ENCODE measurements at places on chromosomes 2 and 18.
A peak's percentile ranks its signal among the peaks of the same experiment; 100 is the strongest.

GRCh38 chr2:154264024-154264423 is 392.3 kb downstream of the GALNT13 start:
- no peak for DNase-seq

DNA sequence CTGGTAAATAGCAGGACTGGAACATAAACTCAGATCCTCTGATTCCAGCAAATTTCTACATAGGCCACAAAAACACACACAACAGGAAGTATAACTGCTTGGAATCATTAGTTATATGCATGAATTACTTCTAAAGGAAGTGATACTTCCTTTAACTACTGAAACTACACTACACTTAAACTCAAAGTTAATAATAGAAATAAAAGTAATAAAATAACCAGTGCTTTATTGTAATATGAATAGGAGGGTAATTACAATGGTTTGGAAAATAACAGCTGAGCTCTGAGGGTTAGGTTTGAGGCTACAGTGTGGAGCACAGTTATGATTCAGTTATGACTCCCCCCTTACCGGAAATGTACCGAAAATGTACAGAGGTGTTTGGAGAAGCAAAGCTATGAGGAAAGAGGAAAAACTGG is 18.5 kb upstream of the POLI start:
- no peak for DNase-seq

DNA sequence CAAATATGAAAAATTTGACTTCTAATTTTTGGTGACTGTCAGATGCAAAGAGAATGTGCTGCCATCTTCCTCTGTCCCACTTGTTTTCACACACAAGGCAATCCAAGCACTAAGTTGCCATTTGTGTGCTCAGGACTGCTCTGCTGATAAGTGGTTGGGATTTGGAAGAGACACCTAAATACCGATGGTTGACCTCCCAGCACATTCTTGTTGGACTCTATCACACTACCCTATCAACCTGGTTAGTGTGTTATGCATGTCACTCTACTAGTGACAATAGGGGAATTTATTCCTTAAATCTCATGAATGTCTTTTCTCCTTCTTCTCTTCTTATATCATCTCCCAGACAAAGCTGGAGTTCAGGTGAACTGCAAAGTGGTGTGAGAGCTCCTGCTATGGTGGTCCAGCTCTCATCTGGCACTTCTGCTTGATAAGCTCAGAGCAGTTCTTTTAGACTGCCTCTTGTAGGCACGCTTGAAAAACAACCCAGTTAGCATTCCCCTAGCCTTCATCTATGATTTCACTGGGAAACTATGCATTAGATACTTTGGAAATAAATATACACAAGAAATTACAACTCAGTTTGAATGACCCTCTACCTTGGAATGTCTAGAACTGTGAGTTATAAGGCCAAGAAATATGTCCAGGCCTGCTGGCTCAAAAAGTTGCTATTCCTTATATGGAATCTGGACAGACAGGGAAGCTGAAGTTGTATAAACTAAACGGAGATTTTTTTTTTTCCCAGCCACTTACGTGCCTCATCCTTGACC is 404.8 kb downstream of the MEIS1 start:
- DNase-seq, result no peak

DNA sequence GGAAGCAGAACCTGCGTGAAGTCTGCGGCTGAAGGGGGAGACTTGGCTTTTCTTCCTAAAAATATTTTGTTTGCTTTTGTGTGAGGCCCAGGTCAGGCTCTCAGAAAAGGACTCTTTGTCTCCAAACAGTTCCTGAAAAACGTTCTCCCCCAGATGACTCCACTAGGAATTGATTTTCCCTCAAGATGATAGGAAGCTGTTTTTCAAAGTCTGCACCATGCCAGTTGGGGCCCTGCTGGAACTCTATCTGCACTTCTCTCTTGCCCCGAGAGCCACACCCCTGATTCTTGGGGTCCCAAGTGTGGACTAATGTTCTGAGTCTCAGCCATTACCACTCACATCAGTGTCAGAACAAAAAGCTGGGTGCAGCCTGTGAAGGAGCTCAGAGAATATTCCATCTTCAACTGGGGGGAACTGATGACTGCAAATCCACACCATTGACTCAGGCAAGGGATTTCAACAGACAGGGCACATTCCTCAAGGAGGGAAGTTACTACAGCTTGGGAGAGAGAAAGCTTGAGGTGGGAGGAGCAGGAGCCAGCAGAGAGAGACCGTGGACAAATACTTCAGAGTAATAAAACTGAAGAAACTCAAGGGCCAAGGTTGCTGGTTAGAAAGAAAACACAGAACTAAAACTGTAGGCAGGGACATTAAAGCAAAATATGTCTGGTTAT is 768.3 kb downstream of the RNF144A start:
- DNase-seq, result no peak

DNA sequence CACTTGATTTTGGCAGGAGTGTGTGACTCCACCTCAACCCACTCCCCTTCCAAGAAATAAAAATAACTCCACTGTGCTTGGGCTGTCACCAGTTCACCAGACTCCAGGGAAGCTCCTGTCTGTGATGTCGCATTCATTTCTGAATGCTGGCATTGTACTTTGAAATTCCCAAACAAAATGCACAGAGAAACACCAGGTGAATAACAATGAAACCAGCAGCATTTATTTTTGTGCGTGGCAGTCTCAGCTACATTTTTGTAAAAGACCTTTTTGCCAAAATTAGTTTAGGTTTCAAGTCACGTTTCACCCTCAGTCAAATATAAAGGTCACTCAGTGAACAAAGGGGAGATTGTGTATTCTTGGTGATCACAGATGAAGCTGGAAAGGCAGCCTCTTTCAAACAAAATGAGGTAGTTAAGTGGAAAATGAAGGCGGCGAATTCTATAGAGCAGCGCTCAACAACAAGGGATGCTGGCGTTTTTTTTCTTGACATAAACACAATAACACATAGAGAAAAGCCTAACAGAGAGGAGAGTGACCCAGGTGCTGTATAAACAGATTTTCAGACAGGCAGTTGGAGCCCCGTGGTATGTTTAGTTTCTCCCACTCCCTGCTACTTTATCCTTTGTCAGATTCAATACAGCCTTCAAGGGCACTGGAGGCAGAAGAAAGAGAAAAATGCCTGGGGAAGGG is 210.3 kb upstream of the GCFC2 start:
- no peak for DNase-seq

- no peak for DNase-seq
Measured at GRCh38 chr18:2459886-2460285, 111.4 kb downstream of the METTL4 start.

DNA sequence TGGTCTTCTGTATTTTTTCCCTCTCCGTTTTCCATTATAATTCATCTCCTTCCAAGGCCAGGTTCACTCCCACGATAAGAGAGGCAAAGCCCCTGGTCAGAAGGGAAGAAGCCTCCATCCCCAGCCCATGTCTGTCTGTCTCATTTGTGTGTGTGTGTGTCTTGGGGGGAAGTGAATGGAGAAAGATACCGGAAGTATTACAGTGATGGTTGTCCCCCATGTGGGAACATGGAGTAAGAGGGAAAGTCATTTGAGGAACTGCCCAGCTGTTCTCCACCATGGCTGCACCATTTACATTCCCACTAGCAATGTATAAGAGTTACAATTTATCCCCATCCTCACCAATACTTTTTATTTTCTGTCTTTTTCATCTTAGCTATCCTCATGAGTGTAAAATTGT is 113.6 kb upstream of the ATP8B1 start:
- no peak for DNase-seq

DNA sequence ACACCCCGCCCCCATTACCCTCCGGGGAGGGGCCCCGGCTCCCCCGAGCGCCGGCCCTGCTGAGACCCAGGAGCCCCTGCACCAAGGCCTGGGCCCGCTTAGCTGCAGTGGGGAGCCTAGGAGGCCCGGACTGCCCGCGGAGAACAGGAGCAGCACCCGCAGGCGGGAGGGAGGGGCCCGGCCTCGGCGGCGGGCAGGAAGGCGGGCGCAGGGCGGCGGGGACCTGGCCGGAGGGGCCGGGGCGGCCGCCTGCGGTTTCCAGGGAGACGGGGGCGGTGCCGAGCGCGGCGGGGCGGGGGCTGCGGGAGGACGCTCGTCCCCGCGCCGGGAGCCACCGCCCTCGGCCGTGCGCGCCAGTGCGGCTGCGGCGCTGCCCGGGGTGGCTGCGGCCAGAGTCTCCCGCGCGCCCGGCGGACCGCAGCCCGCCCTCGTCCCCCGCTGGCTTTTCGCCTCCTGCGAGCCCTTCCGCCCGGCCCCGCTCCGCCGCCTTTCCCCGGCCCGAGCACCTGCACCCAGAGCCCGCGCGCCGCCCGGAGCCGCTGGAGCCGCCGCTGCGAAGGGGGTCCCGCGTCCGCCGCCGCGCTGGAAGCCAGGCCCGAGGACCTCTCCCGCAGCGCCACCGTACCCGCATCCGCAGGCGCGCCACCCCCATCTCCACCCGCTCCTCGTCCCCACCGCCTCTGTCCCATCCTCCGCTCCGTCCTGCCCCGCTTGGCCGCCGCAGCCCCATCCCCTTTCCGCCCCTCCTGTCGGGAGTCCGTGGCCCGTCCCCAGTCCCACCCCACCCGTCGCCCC is 17.2 kb downstream of the GPC1 start:
- DNase-seq, result peak; percentile 34

DNA sequence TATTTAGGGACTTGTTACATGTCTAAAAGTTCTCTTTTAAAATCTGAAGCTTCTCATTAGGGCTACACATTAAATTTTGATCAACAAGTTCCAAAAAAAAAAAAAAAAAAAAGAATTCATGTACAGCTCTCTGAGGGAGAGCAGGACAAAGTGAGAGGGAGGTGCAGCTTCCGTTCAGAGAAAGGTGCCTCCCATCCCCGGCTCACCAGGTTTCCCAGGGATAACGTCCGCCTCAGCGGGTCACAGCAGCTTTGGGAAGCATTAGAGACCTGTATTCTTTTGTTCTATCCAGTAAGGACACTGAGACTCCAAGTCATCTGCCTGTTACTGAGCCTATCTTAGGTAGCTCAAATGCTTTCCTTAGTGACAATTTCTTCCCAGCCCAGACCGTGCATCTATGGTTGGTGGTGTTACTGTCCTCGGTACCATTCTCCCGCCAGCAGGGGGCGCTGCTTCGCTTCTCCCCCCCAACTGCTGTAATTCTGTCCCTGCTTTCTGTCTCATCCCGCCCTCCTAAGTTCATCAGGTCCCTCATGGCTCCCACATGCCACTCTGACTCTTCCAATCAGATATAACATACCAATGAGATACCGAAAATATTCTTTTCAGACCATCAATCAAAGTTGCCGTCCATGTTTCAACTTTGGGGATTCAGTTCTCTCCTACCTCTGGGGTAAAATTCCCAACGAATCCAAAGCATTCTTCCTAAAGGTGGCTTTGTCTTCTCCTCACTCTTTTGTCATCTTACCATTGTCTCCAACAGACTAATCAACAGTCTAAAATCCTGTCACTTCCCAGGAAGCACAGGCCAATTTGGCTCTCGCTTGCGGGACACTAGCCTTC is 466.5 kb downstream of the METTL4 start:
- peak; percentile 17 for DNase-seq

DNA sequence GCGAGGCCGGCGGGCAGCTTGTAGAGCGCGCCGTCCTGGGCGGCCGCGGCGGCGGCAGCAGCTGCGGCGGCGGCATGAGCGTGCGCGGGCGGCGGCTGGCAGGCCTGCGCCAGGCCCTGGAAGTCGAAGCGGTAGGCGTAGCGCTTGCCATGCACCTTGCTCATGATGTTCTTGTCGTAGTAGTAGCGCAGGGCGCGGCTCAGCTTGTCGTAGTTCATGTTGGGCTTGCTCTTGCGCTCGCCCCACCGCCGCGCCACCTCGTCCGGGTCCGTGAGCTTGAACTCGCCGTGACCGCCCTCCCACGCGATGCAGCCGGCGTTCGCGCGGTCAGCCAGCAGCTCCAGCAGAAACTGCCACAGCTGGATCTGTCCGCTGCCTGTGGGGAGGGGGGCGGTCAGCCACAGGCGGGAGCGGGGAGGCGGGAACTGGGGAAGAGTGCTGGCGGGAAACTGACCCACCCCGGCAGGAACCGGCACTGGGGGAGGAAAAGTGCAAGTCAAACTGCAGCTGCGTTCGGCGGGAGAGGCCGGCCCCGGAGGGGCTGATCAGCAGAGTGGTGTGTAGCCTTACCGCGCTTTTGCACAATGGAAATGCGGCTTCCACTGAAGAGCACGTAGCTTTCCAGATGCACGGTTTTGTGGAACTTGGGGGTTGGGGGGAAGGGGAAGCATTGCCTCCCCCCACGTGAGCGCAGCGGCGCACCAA is 3.0 kb downstream of the FEV start:
- peak; percentile 49 for DNase-seq

DNA sequence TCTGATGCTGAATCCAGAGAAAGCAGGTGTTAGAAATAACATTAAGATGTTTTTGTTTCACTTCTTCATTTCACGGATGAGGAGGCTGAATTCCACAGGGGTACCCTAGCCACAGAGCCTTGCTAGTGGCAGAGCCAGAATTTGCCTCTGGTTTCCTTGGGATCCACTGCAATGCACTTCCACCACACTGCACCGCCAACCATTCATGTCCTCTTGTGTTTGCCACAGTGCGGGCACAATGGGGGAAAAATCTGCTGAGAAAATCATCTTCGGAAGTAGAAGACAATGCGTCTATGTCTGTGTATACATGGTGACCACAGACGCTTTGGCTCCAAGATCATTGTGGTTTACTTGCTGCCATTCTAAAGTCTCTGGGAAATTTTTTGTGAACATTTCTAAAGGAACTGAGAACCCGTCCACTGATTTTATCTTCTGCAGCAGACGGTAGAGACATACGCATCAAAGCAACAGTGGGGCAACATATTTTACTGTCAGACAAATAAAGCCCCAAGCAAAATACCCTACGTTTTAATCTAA is 14.9 kb downstream of the ICOS start:
- no peak for DNase-seq

DNA sequence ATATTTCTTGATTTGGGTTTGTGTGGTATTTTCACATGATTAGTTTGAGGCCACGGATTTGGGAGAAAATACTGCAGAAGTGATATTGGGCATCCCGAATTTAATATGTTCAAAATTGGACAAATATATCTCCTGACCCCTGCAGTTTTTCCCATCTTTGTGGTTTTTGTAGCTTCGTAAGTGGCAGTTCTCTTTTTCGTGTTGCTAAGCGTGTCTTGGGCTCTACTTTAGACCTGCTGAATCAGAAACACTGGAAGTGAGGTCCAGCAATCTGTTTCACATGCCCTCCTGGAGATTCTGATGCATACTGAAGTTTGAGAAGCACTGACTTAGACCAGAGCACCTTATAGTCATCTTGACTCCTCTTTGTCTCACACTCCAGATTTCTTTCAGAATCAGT is 98.3 kb downstream of the EPB41L5 start:
- no peak for DNase-seq

GRCh38 chr2:196987298-196987648 is 60.8 kb upstream of the PGAP1 start:
- no peak for DNase-seq

DNA sequence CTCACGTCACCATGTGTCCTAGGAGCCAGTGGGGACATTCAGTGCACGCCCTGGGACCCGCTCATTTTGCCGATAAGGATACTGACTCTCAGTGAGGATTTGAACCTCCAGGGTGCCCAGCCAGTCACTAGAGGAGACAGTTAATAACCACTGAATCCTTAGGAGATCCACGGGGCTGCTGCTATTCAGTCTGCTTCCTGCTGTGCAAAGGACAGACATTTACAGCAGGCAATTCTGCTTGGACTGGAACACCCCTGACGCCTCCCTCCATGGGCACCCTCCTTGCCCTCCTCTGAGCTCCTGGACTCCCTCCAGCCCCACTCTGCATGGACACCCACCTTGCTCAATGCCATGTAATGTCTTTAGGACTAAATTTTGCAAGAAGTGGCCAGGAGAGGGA is 265.5 kb downstream of the EIPR1 start:
- DNase-seq, result no peak

GRCh38 chr2:65599693-65600092 is 167.3 kb upstream of the SPRED2 start:
- no peak for DNase-seq

Data from caudate nucleus (tissue), 63 donors.